ENCODE measurements at places on chromosomes 3 and 15.

DNA sequence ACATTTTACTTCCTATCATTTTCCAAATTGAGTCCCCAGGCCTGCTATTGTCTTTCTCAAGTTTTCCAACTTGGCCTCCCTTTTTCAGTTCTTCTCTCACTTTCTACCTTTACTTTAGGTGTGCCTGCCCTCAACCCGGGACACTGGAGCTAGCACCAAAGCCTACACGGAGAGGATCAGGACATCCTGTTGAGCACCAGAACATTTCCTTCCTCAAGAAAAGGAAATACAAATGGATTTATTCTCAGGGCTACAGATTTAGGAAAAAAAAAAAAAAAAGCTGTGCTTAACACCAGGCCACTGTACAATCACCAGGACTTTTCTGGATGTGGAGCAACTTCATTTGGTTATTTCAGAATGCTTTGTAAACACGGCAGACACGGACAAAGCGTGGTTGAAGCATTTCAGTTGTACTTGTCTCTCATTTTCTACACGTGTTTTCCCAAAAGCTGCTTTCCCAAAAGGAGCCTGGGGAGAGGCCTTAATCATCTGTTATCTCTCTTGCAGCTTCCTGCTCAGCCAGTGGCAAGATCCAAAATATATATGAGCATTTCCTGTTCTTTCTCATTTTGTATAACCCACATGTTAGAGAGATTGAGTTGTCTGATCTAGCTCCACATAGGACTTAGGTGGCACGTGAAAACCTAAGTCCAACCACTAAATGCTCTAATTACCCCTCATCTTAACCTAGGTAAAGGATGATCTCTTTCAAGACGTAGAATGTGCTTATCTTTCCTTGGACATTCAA lies 15.5 kb upstream of the ATP1B3 start:
- no peak for DNase-seq

DNA sequence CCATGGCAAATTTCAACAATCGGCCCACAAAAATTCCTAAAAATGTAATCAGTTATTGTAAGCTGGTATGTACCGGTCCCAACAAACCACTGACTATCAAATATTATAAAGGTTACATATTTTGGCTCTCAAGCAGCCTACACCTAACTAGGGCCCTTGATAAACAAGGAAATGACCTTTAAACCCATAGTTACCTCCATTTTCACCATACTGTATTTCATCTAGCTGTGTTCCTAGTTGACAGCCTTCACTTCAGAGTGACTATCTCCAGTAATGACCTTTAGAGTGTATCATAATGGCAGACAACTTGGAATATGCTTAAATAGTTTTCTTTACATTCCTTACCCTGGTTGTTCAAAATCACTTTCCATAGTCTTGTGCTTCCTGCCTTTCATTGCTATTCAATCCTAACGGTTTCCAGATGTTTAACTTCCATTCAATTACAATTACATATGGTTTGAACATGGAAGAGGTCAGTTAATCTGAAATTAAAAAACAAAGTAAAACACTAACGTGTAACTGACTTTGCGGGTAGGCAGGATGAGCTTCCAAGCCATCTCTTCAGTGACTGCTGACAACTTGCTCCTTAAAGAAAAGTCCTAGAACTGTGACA lies 111.9 kb upstream of the TSC22D2 start:
- DNase-seq = no peak

- DNase-seq = no peak
Observed at GRCh38 chr3:136753326-136753939, 1.3 kb upstream of the STAG1 start.

GRCh38 chr3:194876403-194877095 lies 190.9 kb downstream of the FAM43A start:
- DNase-seq = no peak

- no peak for DNase-seq
Observed at GRCh38 chr3:335240-335639, 138.7 kb downstream of the CHL1 start.

DNA sequence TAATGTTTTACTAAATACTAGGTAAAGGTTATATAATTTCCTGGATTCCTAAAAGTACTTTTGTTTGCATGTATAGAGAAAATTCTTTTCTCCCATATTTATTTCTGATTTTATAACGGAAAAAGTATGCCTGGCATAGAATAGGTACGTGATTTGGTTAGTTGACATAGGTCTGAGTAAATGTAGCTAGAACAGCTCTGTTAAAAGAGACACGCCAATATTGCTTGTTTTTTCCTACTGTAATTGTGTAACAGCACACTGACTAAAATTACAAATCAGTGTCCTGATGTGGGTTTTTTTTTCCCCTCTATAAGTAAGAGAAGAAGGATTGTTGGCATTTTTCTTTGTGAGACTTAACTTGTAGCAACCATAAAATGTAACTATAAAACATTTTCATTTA lies 26.7 kb downstream of the KLHL24 start:
- DNase-seq = no peak

- DNase-seq = no peak
Observed at GRCh38 chr15:43126356-43126755, 7.0 kb upstream of the TMEM62 start.

DNA sequence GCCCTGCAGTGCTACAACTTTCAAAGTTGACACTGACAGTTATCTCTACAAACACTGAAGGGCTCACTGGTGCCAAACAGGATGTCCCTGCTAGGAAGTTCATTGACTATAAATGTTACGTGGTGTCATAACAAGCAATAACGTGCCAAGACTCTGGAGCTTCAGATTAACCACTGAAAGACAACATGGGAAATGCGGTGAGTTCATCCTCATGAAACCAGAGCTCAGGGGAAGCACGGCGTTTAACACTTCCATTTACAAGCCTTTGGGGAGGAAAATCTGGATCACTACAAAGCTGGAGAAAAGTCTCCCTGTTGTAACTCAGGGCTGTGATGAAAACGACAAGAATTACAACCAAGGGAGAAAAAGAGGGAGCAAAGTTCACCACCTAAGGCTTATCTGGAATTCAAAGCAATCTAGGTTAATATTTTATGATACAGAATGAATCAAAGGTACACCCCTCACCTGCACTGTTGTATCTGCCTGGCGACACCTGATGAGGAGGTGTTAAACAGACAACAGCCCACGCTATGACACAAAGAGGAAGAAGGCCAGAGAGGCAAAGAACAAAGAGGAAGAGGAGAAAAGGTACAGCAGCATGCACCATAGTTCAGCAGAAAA lies 27.0 kb downstream of the SHQ1 start:
- no peak for DNase-seq

- DNase-seq = no peak
Observed at GRCh38 chr15:46710401-46710960, 1006.8 kb upstream of the SEMA6D start.

GRCh38 chr3:157175691-157176507 lies 16.0 kb upstream of the CCNL1 start:
- no peak for DNase-seq

DNA sequence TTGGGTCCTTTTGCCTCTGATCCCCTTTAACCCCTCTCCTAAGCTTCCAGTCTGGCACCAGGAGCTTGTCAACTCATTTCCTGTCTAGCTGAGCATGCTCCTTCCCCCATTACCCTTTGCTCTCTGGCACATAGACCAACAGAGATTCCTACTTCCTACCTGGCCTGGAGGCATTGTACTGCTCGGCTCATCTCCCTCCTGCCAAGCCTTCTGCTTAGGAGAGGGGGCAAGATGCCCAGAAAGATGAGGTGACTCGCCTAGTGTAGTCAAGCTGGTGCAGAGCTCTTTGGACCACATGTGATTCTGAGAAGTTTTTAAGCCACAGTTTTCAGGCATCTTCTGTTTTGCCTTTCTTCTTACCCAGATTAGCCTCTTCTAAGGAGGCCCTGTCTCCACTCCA lies 95.4 kb downstream of the ZNF621 start:
- DNase-seq = no peak

GRCh38 chr3:129824926-129825541 lies 68.5 kb downstream of the TMCC1 start:
- peak; percentile 37 for DNase-seq

DNA sequence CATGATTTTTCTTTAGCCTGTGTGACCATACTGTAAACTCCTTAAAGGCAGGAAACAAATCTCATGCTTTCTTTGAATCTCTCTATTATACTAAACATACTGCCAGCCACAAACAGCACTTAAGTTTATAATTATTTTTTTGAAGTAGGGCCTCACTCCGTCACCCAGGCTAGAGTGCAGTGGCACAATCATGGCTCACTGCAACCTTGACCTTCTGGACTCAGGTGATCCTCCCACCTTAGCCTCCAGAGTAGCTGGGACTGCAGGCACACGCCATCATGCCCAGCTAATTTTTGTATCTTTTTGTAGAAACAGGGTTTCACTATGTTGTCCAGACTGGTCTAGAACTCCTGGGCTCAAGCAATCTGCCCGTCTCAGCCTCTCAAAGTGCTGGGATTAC lies 14.5 kb upstream of the SLITRK3 start:
- DNase-seq = no peak

DNA sequence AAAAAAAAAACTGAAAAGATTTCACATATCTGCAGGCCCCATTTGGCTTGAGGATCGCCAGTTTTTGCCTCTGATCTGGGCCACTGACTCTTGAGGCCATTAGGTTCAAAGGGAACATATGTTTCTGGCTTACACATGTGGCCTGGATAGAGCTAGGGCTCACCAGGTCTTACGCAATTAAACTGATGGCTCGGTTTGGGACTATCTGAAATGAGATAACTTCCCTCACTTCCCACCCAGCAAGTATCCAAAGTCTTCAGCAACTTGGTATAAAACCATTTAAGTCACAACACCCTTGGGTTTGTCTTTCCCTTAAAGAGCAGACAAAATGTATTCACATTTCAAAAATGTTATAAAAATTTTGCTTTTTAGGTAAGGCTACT lies 36.3 kb downstream of the LRIG1 start:
- DNase-seq = no peak

- DNase-seq = no peak
Observed at GRCh38 chr15:59543721-59544547, 67.6 kb upstream of the GCNT3 start.

- no peak for DNase-seq
Observed at GRCh38 chr3:186367631-186368030, 5.6 kb upstream of the DGKG start.

DNA sequence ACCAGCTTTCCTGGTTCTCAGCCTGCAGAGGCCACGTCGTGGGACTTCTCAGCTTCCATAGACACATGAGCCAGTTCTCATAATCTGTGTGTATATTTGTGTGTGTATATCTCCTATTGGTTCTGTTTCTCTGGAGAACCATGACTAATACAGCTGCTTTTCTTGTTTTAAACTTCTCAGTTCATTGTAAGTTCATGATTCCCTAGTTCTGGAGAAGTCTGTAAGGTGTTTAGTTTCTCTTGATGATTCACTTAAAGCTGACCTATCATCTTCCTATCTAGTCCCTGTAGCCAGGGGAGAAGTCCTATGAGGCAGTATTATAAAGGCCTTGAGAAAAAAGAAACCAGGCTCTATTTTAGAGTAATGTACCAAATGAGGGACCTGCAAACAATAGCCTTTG lies 147.7 kb downstream of the RYR3 start:
- no peak for DNase-seq

DNA sequence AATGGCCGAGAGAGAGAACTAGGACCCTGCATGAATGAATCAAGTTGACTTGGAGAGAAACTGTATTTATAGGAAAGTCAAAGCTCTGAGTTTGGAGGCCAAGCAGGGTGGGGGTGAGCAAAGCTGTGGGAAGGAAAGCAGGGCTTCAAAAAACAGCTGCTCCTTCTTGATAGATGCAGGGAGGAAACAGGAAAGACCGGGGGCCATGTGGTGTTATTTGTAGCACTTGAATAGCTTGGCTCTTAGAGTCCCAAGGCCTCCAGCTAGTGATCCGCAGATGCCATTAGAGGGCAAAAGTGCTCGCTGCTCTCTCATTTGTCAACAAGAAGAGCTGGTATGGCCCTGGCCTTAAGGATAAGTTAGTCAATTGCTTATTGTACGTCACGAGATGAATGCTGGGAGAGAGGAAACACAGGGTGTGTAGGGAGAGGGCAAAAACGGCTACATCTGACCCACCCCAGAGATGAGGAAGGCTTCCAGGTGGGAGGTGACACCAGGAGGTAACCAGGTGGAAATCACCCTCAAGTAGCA lies at the start of gene ALG1L2:
ALG1L2 (plus strand) TSS at position 481 of the 531 bp plus-strand sequence. CDS start 186 bp downstream, outside the sequence.
- DNase-seq = no peak

DNA sequence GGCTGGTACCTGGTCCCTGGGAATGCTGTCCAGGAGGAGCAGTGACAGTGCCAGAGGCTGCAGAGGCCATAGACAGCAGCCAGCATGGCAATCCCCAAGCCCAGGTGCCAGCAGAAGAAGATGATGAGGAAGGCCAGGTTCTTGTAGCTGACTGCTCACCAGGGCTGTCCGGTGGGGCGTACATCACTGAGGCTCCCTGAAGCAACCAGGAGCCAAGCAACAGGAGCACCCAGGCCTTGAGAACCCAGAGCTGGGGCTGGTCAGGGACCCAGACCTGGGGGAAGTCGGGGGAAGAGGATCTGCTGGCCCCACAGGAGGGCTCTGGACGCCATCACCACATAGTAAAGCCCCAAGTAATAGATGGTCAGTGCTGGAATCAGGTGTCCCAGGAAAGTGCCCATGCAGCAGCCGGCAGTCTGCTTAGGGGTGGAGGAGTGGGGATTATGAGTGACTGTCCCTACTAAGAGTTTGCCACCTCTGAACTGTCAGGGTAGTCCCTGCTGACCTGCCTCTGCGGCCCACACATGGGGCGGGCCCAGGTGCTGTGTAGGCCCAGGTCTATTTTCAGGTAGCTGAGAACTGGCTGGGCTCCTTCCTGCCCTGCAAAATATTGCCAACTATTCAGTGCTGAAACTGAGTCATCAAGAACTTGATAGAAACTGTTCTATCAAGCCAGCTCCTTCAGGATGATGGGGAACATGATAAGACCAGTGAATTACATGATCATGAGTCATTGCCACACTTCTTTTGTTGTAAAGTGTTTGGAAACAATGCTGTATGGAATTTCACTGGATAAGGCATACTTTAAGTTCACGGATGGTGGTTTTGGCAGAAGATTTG lies 68.7 kb downstream of the CHRD start:
- no peak for DNase-seq

DNA sequence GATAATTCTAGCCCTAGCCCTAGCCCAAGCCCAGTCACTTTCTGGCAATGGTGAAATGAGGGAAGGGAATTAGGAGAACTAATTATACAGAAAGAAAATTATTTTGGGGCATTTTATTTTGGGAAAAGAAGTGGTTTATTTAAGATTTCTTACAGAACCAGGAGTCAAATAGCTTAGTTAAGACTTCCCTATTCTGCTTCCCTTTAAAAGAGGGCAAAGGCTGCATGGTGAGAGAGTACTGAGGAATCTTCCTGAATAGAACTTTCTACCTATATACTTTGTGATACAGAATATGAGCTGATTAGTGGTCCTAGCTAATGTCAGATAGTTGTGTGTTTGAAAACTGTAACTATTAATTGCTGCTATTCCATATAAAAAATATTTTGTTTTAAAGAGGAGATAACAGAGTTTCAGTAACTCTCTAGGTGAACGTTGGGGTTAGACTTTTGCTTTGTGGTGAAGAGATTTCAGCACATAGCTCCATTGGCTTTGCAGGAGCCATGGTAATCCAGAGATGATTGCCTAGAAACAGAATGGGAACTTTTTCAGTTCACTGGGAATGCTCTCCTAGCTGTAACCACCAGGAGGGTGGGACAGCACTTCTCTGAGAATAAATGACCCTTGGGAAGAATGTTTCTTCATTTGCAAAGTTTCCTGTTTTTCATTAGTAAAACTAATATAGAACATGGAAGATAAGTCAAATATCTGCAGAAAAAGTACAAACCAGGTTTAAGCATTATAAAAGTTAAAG lies 5.3 kb upstream of the GCSAM start:
- no peak for DNase-seq

- no peak for DNase-seq
Observed at GRCh38 chr15:68574046-68574445, 4.7 kb upstream of the CORO2B start.

GRCh38 chr3:28066020-28066419 lies 175.4 kb upstream of the CMC1 start:
- no peak for DNase-seq
